Mesenchymal stem cell (in vitro differentiated cells and primary cell): ENCODE measurements at places on chromosomes 4 and X.

- peak; percentile 49 for DNase-seq
Observed at GRCh38 chr4:141102367-141102766, 30.9 kb downstream of the RNF150 start.

- DNase-seq = no peak
Observed at GRCh38 chrX:50198348-50198747, 2.5 kb downstream of the AKAP4 start.

- peak; percentile 44 for DNase-seq
Observed at GRCh38 chrX:105653891-105654290, 168.4 kb upstream of the NRK start.

DNA sequence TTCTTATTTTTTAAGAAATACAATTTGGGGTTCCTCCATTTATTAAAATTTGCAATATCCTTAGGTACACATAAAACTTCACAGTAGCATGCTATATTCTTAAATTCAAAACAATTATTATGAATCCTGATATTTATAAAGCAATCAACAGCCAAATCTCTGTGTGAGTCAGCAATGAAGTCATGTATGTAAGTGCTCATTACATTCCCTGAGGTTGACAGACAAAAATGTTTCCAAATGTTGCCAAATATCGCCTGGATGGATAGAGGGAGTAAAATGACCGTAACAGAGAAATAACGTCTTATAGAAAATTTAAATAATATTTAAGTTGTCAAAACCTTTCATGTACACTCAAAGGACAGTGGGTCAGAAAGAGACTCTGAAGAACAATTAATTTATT lies 220.0 kb downstream of the PCDH18 start:
- no peak for DNase-seq

DNA sequence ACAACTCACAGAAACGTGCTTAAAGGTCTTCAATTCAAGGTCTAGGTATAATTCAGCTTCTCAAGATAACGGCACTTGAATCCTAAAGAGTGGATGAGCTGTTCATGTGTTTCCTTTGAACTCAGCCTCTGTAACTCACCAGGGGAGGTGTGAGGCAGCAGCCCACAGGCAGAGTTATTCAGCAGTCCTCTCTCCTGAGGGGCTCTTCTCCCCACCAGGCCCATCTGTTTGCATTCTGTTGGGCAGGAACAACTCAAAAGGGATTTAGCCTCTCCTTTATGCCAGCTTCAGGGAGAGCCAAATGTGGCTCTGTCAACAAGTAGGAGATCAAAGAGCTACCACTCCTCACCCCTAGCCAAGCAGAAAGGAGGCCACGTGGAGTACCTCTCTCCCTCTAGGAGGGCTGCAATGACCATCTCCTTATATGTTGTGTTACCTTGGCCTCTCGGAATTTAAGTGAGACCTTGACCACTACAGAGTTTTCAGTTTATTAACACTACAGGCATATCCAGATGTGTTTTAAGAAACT lies 151.2 kb downstream of the SPATA18 start:
- DNase-seq = no peak

DNA sequence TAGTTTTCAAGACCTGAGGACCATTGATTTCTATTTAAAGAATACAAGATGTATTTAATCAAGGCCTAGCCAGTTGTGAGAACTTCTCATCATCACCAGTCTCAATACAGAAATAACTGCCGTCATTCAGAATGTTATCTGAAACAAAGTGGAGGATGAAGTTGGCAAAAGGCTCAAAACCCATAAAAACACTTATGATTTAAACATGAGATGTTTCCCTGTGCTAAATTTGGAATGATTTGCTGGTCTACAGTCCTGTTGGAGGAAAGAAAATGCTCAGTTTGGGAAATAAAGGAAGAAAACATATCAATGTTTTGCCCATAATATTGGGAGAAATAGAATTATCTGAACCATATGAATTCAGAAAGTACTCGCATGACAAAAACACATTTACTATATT lies 192.2 kb downstream of the ADGRA3 start:
- no peak for DNase-seq

- DNase-seq = no peak
Observed at GRCh38 chr4:17024425-17024824, 126.0 kb upstream of the LDB2 start.
